Endothelial cell of umbilical vein (primary cell): ENCODE measurements at places on chromosomes 2 and 18. TPM values are rescaled to one million over a fixed set of nuclear protein-coding genes. Genes with fewer than 3 reads are reported as not detected.
A peak's percentile ranks its signal among the peaks of the same experiment; 100 is the strongest.

GRCh38 chr2:97728091-97728731 is 14.8 kb downstream of the ZAP70 start:
- no peaks in the 10 kb centered on the region for H3K27me3 ChIP-seq
- H3K4me3 ChIP-seq: no peak overlapping the region
- no peak for DNase-seq
- H3K4me1 ChIP-seq: no peaks in the 10 kb centered on the region
- no peaks in the 10 kb centered on the region for H3K36me3 ChIP-seq

DNA sequence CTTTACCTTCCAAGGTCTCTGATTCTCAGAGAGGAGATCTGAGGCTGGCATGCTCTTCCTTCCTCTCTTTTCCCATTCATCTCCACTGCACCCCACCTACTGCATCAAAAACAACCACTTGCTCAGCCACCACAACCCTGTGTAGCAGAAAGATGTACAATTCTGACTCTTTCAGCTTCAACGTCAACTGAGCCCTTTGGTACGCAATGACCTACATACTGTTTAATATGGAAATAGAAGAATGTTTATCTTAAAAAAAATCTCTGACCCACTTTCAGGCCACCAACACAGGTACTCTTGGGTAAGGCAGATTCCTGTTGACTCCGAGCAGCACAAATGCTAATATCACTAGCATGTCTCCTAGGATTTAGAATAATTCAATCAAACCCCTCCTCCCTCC is 76.2 kb upstream of the AFF3 start:
- H3K27me3 ChIP-seq: no peaks in the 10 kb centered on the region
- no peak for DNase-seq
- no peaks in the 10 kb centered on the region for H3K36me3 ChIP-seq
- no peaks in the 10 kb centered on the region for H3K4me1 ChIP-seq
- H3K4me3 ChIP-seq: no peak overlapping the region
- H3K27ac ChIP-seq: no peak overlapping the region

DNA sequence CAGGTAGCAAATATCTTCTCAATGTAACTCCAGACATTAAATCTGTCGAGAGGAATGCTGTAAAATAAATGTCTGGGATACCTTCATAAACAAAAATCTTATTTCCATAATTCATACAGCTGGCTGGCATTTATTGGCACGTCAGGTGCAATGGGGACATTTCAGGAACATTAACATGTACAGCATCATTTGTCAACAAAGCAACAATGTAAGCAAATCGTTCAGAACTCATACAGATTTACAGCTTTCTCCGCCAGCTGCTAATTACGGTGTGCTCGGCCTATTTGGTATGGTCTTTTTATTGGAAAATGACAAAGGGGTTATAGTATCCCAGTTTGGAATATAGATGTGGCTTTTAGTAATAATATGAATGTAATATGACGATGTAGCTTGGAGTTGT is 464.9 kb downstream of the ARHGAP15 start:
- no peak for DNase-seq
- no peak overlapping the region for H3K27ac ChIP-seq
- no peaks in the 10 kb centered on the region for H3K27me3 ChIP-seq

- peak overlapping the region; percentile 89 for H3K4me3 ChIP-seq
- no peaks in the 10 kb centered on the region for H3K36me3 ChIP-seq
- H3K27me3 ChIP-seq: no peaks in the 10 kb centered on the region
- peak; percentile 60 for DNase-seq
Measured at GRCh38 chr2:160407393-160408172, 86.0 kb downstream of the RBMS1 start.

DNA sequence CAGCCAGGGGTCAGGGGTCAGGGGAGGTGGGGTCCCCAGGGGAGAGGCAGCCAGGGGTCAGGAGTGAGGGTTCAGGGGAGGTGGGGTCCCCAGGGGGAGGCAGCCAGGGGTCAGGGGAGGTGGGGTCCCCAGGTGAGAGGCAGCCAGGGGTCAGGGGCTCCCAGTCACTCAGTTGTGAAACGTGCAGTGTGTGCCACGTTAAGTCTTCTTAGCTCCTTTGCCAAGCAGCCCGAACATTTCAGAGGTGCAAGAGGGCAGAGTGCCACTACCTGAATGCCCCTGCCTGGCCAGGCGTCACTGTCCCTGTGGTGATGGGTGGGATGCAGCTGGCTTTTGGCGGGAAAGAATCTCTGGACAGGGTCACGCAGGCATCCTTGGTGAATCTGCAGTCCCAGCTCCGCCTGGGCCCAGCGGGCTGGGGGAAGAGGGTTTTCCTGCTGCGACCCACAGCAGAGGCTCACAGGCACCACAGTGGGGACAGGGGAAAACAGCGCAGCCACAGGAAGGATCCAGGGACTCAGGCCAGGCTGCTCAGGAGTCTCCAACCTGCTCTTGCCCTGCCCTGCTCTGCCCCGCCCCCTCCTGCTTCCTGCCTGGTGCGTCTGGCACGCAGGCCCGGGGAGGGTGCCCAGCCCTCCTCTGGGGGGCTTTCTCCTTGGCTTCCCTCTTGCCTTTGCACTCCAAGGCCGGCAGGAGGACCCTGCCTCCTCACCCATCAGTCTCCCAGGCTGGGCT is 188.3 kb downstream of the TWIST2 start:
- H3K4me3 ChIP-seq: no peak overlapping the region
- no peak overlapping the region for H3K27ac ChIP-seq
- no peaks in the 10 kb centered on the region for H3K4me1 ChIP-seq
- no peaks in the 10 kb centered on the region for H3K36me3 ChIP-seq
- DNase-seq: no peak

DNA sequence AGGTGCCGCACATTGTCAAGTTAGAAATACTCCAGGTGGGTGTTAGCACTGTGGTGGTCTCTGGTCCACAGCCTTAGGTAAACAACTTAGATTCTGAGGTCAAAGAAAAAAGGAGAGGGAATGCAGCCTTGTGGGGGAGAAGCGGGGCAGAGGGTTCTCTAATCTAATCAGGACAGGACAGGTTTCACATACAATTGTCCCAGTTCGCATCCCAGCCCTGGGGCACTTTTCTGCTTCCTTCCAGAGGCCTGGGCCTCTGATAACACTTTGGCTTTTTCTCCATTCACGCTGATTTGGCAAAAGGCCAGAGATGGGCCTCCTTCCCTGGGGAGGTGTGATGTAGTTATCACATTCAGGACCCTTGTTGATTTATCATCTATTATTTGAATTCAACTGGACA is 32.5 kb downstream of the SLC1A4 start:
- no peak for DNase-seq
- H3K36me3 ChIP-seq: no peaks in the 10 kb centered on the region
- H3K4me3 ChIP-seq: no peak overlapping the region
- H3K4me1 ChIP-seq: no peaks in the 10 kb centered on the region
- H3K27me3 ChIP-seq: no peaks in the 10 kb centered on the region

DLX1 gene
- not detected in 2 replicates for total RNA-seq

RRM2 gene
- total RNA-seq: 220 and 246 TPM in 2 replicates
